Activated naive CD8-positive, alpha-beta T cell treated with anti-CD3 and anti-CD28 coated beads, Interleukin-2, amount 50 U/mL, for 24 hours (primary cell): ENCODE measurements at places on chromosomes 3 and 15.

- H3K27ac ChIP-seq = no peak overlapping the region
- peaks cover 10% of the 10 kb centered on the region for H3K27me3 ChIP-seq
- DNase-seq = no peak
- H3K4me1 ChIP-seq = no peaks in the 10 kb centered on the region
Observed at GRCh38 chr3:126526668-126527005, 2.7 kb downstream of the CHST13 start.

DNA sequence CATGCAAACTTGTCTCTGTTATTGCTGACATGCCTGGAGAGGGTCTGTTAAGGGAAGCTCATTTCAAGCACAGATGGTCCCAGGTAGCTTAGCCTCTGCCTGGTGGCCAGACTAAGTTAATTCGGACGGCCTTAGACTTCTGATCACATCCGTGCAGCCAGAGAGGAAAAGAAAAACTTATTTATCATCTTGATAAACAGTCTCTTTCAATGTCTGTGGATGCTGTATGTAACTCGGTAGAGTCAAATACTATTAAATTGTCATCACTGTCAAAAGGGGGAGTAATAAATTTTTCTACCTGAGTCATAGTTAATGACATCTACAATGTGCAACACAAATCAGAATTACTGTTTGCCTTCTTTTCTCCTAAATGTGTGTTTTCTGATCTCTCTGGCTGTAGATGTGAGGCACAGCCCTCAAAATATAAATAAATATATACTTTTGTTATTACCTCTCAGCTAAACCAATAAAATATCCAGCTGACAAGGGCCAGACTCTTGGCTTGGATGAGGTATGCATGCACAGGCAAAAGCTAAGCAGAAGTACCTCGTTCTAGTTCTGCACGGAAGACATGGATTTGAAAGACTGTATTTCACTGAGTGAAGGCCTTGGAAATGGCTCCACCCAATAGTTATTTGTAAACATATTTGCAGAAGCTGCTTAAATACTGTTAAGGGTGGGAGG is 530.0 kb downstream of the TAFA4 start:
- no peak for DNase-seq
- no peaks in the 10 kb centered on the region for H3K27me3 ChIP-seq
- no peaks in the 10 kb centered on the region for H3K4me1 ChIP-seq
- H3K27ac ChIP-seq = no peak overlapping the region
- no peaks in the 10 kb centered on the region for H3K36me3 ChIP-seq

DNA sequence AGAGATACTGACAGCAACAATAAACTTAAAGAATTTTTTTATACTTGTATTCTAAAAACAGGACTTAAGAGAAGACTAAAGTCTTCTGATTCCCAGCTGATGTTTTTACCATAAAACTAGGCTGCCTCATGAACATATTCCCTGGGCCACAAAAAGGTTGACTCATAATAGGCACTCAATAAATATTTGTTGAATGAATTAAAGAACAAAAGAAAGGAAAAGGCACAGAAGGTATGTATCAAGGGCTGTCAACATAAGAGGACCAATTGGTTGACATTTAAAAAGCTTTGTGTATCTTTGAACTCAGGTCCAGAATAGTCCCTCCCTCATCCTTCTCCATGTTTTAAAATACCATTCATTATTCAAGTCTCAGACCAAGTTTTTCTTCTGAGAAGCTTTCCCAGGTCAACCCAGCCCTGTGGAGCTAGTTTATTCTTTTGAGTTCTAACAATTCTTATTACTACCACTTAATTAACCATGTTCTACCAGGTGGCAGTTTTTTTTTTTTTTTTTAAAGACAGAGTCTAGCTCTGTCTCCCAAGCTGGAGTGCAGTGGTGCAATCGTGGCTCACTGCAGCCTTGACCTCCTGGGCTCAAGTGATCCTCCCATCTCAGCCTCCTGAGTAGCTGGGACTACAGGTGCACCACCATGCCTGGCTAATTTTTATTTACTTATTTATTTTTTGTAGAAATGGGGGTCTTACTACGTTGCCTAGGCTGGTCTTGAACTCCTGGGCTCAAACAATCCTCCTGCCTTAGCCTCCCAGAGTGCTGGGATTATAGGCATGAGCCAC is 17.5 kb upstream of the ARHGEF3 start:
- no peak overlapping the region for H3K4me3 ChIP-seq
- no peaks in the 10 kb centered on the region for H3K27me3 ChIP-seq
- no peak overlapping the region for H3K27ac ChIP-seq
- H3K4me1 ChIP-seq = peaks cover 32% of the 10 kb centered on the region
- DNase-seq = no peak

DNA sequence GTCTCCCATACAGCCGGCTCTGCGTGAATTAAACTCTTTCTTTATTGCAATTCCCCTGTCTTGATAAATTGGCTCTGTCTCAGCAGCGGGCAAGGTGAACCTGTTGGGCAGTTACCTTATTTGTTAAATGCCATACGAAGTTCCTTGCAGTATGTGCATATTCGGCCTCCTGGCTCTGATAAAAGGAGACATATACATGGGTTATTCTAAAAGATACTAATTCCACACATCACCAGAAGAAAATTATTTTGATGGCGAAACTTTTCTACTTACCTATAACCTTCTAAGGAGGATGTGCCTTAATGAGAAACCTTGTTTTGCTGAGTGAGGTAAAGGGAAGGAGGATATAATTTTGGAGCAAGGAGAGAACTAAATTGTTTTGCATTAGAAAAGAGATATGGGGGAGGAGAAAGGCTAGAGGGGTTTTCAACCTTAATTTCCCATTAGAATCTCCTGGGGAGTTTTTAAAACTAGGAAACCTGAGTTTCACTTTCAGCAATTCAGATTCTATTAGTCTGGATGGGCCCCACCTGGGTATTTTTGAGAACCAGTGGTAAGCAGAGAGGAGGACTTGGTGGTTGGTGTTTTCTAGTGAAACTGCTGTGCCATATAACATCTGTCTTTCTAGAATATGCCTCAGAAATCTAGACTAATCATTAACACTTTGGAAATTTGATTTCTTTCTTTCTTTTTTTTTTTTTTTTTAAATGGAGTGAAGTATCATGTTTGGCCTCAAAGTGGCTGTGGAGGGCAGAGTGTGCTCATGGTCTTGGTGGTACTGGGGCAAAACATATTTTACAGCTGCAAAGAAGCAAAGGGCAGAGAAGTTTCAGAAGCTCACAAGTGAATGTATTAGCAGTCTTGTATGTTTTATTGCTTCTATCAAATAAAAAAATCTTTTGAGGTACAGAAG is 23.0 kb downstream of the NANOGP8 start:
- DNase-seq = no peak
- no peaks in the 10 kb centered on the region for H3K36me3 ChIP-seq
- H3K4me3 ChIP-seq = no peak overlapping the region
- peaks cover under 1% of the 10 kb centered on the region for H3K27me3 ChIP-seq

GRCh38 chr3:155494332-155494731 is 200.8 kb upstream of the STRIT1 start:
- peaks cover 3% of the 10 kb centered on the region for H3K4me1 ChIP-seq
- H3K4me3 ChIP-seq = no peak overlapping the region
- DNase-seq = no peak
- no peaks in the 10 kb centered on the region for H3K36me3 ChIP-seq
- H3K27ac ChIP-seq = no peak overlapping the region
